ENCODE measurements at places on chromosomes 3 and 15. TPM values are rescaled to one million over a fixed set of nuclear protein-coding genes. Genes with fewer than 3 reads are reported as not detected.

The SLTM gene
- 79.2 TPM for total RNA-seq

The SLC2A2 gene
- total RNA-seq, result not detected

The FOXB1 gene
- not detected for total RNA-seq

The CCDC50 gene
- total RNA-seq, result 133 TPM

The FAM227B gene
- total RNA-seq, result 6.1 TPM

The SLC7A14 gene
- 0.99 TPM for total RNA-seq

The SATB1 gene
- 43.9 TPM for total RNA-seq

The CCDC80 gene
- 193 TPM for total RNA-seq

The PLSCR2 gene
- total RNA-seq, result not detected

The CRELD1 gene
- total RNA-seq, result 56.0 TPM

The IL17RD gene
- 11.0 TPM for total RNA-seq

The WNT5A gene
- 17.2 TPM for total RNA-seq

The POC1A gene
- 1.1 TPM for total RNA-seq

The IL20RB gene
- total RNA-seq, result 0.81 TPM

The SOX14 gene
- not detected for total RNA-seq

The EBLN2 gene
- total RNA-seq, result 5.0 TPM

The CIB2 gene
- 10.6 TPM for total RNA-seq

The NAALADL2 gene
- total RNA-seq, result 6.8 TPM

The GOLGA6A gene
- total RNA-seq, result 0.15 TPM

The SLC28A2 gene
- not detected for total RNA-seq

The COPS2 gene
- 79.1 TPM for total RNA-seq

Data from gastroesophageal sphincter (tissue), 4 donors.